ENCODE measurements at places on chromosomes 1 and 21.

DNA sequence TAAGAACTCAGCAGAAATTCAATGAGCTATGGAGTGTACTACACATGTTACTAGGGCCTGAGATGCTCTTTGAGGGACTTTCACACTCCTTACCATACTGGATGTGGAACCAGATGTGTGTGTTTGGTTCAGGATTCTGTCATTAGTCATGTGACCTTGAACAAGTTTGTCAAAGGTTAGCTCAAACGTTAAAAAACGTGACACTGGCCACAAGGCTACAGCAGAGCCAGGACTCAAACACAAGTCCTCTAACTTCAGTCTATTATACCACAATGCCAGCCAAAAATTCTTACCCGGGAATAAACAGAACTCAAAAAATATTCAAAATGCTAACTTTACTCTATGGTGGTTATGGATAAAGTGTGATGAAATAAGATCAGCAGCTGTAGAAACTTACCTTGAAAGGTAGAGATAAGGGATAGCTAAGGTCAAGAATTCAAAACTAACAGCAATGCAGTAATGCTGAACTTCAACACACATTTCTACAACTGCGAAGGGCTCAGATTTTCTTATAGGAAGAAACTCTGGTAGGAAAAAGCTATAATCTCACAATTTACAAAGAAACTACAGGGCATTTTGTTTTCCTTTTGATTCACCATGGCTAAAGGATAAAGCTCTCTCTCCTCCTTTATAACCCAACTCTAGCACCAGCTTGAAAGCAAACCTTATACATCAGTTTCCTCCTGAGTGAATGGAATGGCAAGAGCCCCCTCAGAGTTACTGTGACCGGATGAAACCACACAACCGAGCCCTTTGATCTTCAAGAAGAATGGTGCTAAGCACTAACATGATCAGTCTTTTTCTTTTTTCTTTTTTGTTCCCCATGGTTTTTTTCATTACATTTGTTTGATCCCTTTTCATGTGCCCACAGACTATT lies 233.9 kb downstream of the SLC45A1 start:
- no peak for DNase-seq

- DNase-seq = no peak
Observed at GRCh38 chr1:3910049-3910731, 10.1 kb upstream of the C1orf174 start.

DNA sequence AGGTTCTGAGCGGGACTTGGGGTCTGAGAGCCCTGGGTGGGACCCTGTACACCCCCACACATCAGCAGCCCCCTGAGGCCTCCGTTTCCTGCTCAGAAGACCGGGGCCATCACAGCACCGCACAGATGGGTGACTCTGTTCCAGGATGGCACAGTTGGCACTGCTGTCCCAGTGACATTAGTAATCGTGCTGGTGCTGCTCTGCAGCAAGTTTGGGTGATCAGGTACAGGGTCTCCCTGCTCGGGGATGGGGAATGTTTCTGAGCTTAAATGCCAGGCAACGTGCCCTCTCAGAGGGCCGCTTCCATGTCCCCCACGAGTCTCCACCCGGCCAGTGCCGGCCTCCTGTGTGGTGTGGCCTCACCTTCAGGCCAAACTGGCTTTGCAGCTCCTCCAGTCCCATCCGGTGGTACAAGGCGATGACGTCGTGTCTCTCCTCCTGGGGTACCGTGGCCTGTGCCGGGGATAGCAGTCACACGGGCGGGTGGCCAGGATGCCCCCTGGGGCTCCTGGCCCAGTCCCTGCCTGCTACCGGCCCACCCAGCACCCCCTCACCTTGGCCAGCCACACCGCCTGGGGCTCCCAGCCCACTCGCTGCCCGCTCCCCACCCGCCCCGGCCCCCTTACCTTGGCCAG lies 17.1 kb downstream of the PRXL2B start:
- DNase-seq = no peak

GRCh38 chr1:11320153-11320936 lies 47.3 kb downstream of the UBIAD1 start:
- DNase-seq = peak; percentile 17

DNA sequence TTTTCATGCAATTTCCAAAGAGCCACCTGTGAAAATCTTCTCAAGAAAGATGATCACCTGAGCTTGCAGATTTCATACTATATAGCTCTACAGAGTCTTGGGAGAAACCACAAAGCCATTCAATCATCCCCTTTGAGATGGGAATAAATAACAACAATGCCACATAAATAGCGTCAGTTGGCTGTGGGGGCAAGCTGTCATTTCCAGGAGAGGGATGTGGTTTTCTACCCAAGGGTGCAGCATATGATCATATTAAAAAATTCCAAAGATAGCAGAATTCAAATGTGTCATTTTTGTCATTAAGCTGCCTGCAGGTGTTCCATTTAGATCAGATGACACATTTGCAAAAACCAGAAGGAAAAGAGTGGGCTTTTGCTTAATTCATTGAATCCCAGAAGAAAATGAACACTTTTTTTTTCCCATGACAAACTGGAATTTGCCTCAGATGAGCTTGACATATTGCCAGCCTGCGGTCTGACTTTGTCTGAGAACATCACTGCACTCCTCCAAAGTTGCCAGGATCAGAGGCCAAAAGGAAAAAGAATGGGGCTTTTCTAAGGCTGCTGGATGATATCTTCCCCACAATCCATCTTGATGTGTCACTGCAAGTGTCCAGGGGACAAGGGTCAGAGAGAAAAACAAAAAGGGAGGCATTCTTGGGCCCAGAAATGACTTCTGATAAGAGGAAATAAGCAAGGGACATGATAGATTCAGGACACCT lies 314.1 kb upstream of the USP25 start:
- DNase-seq = no peak

GRCh38 chr1:230550428-230550827 lies 91.9 kb upstream of the COG2 start:
- no peak for DNase-seq

DNA sequence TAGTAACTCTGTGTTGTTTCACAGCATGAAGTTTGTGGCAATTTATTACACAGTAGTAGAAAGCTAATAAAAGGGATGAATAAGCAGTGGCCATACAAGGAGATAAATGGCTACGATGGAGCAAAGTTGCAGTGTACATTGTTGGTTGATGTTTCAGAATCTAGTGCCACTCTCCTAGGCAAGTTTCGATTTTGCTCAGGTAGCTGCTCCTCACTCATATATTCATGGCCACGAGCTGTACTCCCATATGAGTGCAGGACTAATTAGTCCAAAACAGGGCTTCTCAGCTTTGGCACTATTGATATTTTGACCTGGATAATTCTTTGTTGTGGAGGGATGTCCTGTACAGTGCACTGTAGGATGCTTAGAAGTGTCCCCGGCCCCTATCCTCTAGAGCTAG lies 30.0 kb upstream of the ATP1A1 start:
- DNase-seq = no peak

DNA sequence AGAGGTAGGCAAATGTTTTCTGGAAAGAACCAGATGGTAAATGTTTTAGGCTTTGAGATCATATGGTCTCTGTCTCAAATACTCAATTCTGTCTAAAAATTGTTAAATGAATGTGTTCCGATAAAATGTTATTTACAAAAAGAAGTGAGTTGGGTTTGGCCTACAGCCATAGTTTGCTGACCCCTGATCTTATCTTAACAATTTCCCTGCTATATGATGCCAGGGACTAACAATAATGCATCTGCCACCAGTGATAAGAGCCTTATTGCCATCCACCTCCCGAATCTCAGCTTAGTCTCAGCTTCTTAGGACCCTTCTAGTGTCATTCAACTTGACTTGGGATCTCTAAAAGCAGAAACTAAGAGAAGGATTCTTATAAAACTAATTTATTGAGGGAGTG lies 208.5 kb upstream of the ADGRL2 start:
- DNase-seq = no peak

DNA sequence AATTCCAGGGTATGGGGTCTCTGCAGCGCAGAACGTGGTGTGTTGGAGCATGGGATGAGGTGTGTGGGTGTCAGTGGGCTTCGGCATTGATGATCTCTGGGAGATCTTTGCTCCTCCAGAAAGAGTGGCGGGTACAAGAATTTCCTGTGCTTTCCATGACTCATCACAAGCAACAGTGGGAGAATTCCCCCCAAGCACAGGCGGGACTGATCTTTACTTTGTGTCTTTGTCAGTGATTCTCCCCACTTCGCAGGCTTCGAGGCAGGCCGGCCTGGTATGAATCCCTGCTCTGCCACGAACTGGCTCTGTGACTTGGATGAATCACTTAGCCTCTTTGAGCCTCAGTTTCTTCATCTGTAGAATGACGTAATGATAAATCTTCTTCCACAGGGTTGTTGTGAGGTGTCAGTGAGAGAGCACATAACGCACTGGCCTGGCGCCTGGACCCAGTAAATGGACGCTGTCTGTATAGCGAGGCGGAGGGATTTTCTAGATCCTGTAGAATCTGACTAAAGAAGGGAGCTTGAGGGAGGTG lies 2.0 kb downstream of the OPRD1 start:
- no peak for DNase-seq

DNA sequence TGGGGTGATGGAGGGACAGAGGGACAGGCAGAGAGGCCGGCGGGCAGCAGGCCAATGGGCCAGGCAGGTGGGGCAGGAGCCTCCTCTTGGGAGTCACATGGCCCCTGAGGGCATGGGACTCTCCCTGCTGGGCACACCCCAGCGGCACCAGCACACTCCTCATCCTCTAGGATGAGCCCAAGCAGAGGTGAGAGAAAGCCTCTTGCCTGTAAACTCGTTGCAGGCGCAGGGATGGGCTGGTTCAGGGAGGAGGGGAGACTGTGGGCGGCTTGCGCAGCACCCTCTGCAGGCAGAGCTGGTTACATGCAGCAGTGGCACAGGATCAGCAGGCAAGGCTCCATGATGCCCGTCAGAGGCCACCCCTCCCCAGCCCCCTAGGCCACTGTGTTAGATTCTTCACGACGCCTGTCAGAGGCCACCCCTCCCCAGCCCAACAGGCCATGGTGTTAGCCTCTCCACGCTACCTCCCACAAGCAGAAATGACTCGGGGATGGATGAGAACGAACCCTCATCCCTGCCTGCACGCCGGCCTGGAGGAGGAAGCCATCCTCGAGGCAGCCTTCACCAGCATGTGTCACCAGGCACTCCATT lies 209.7 kb upstream of the VAMP3 start:
- DNase-seq = no peak

DNA sequence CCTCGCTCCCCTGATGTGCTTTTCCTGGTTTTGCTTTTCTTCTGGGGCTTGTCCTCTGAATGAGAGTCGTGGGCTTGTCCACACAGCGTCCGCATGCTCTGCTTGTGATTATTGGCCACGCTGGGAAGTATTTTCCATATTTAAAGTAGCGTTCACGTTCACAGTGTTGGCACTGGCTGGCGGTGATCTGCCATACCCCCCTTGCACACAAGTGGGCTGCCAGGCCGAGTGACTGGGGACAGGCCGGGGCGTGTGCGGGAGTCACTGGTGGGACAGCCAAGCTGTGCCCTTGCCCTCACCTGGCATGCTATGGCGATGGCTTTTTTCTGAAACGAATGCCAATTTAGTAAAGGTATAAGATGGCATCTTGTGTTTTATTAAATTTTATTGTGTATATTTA lies 32.8 kb downstream of the SLC37A1 start:
- no peak for DNase-seq

DNA sequence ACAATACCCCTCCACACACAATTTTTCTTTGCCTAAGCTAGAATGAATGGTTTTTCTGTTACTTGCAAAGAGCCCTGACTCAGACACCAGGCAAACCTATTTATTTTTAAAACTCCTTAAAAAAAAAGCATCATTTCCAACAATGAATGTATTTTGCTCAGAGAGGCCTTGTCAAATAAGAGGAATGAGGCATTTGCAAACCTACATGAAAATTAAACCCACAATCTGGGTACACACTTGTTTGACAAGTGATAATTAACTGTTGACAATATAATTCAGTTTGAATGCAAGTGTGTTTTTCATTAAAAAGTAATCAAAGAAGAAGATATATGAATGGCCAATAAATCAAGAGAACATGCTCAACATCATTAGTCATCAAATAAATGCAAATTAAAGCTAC lies 339.5 kb downstream of the PTPRU start:
- DNase-seq = no peak

DNA sequence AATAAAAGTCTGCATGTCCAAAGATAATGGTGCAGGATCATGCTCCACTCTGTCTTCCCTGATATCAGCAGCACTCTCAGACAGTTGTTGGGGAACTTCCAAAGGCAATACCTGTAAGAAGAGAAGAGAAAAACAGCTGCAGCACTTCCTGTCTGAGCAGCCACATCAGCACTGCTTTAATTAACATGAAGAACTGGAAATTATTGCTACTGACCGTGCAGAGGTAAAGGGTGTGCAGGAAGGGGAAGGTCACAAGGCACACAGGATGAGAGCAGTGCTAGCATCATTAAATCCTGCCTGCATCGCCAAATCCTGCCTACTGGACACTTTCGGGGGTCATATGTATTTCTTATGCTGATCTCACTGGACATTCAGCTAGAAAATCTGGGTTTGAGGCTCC lies 379.0 kb downstream of the LMX1A start:
- DNase-seq = no peak
